Foreskin melanocyte (primary cell): ENCODE measurements at places on chromosomes 4 and X.

DNA sequence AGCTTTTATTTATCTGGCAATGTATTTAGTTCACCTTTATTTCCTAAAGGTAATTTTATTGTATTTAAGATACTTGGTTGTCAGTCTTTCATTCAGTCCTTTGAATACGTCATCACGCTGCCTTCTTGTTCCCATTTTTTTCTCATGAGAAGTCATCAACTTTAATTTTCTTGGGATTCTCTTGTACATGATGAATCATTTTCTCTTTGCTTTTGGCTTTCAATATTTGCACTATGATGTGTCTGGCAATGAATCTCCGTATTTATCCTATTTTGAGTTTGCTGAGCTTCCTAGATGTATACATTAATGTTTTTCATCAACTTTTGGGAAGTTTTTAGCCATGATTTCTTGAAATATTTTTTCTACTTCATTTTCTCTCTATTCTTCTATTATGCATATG, 28.4 kb downstream of the CLDN2 start:
- DNase-seq, result no peak

DNA sequence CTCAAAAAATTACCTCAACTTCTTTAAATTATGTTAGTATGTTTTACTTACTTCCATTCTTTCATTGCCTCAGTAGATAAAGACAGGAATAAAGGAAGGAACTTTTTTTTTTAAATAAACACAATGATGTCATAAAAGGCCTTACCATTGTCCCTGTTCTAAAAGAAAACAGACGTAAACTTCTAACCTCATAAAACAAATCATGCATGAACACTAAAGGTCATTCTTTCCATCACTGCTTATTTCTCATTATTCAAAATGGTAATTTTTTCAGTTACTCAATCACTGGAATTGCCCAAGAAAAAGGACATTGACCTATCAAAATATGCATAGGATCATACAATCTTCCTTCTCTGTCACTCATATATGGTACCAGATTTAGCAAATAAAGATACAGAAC, 32.2 kb upstream of the ARMCX2 start:
- DNase-seq, result no peak

DNA sequence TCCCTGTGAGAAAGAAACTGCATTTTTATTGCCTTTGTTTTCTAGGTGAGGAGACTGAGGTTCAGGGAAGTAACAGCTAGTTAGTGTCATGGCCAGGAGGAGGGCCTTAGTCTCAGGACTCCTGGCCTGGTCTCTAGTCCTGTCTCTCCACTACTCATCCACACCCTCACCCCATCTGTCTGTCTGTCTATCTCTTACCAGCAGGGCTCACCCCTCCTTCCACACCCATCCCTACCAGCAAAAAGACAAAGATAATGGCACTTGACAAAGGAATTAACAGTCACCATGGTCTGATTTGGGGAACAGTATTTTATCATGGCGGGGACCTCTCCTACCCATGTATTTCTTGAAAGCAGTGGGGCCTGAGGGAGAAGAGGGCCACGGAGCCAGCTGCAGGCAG, 125.8 kb downstream of the REPS2 start:
- DNase-seq, result no peak

GRCh38 chr4:85028910-85029309, 62.4 kb upstream of the WDFY3 start:
- no peak for DNase-seq

GRCh38 chrX:97401586-97402136, 518.0 kb downstream of the RPA4 start:
- no peak for DNase-seq

- DNase-seq, result no peak
These were observed 60.9 kb downstream of the LEF1 start for GRCh38 chr4:108107729-108108382.

DNA sequence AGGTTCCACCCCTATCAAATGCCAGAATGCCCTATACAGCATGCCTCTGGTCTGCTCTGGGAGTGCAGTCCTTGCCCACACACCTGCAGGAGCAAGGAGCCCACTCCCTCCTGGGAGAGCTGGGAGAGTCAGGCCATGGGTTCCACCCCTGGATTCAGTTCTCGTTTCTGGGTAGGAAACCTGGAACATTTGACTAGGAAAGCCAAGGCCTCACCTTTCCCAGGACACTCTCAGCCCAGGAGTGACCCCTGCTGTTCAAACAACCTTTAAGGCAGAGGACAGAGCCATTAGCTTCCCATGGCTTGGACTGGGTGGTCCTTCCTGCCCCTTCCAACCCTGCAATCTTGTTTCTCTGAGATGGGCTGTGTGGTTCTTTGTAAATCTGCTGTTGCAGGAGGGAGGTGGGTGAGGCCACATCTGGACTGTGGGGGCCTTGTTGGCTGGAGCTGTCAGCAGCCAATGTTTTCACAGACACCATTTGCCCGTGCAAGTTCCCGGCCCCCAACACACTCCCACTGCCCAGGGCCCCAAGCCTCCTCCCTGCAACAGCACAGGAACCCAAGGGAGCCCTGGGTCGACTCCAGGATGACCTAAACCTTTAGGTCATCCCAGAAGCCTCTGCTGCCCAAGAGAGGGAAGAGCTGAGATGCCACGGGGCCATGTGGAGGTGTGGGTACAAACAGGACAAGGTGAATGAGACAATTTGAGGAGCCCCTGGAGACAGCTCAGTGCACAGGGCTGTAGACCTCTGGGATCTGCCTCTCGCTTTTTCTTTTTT, 104.4 kb downstream of the PJA1 start:
- no peak for DNase-seq

GRCh38 chr4:67899096-67899495, 15.3 kb upstream of the TMPRSS11D start:
- DNase-seq, result no peak

DNA sequence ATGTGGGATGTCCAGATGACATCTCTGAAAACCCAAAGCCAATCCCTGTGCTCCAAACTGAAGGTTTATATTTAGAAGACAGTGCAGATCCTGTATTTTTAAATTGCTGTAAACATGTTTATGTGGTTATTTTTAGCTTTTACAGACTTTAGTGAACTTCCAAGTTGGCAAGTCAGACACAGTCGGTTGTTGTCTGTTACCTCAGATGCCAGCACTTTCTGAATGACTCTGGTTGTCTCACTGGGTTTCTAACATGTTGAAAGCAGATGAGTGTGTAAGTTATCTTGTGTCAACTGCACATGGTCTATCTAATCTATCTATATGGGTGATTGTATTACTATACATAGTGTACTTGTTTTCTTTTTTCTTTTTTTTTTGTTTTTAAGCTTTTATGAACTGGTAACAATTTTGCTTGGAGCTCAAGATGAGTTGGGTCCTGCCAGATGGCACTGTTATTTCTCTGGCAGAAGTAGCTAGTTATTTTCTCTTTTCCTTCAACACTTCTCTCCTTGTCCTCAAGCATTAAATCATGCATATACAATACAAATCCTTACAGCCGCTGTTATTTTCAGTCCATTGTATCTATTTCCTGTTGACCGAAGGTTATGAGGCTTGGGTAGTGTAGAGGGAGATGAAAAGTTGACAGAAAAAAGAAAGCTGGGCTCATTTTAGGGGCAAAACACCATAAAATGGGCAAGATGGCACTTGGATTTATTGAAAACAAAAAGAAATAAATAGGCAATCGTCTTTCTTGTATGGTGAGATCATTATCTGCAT, 66.3 kb downstream of the GAB1 start:
- DNase-seq, result peak; percentile 88

GRCh38 chr4:25694466-25694865, 38.8 kb downstream of the SLC34A2 start:
- DNase-seq, result peak; percentile 18

DNA sequence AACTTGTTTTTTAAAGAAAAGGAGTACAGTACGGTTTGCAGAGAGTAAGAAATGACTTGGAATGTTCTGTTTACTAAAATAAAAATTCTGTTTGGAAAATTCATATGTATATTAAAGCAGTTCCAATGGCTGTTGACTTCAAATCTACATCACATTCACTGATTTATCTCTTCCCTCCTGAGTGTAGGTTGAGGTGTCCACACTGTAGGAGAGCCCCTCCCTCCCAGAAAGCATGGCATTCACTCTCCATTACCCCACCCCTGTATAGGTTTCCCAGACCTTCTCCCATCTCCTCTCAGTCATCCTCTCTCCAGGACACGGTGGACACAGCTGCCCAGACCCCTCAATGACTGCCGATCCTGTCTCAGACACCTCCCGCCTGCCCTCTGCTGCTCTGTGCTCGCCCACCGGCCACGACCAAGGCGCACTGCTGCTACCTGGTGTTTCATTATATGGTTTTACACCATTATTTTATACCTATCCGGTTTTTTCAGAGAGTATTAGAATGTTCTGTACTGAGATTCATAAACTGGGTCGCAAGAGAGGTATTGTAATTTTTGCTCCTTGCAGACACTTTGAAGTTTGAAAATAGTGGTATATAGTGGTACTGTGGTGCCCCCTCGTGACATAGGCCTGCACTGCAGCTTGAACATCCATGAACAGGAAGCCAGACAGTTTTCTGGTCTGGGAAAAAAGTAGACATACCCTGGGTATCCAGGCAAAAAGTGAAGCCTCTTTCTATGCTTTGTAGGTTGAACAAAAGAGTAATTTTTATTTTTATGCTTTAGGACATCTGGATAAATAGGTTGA, 38.8 kb upstream of the BEX4 start:
- DNase-seq, result peak; percentile 35

DNA sequence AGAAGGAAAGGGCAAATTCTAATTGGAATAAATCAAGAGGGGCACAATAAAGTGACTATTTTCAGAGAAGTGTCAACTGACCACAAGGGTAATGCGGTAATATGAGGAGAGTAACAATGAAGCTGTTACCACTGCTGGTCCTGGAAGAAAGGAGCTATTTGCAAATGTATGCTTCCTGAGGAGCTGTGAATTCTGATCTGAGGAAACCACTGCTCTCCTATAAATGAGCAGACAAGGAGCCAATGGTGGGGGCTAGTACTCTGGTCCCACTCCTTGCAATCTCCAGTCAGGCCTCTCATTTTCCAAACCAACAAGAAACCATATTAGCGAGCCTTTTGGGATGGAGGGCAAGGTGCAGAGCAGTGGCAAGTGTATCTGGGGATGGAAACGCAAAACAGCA, 770.2 kb downstream of the FSTL5 start:
- DNase-seq, result no peak

GRCh38 chr4:155017426-155017825, 191.0 kb upstream of the NPY2R start:
- DNase-seq, result no peak

- DNase-seq, result no peak
These were observed 214.4 kb upstream of the KLF3 start for GRCh38 chr4:38449506-38450174.

DNA sequence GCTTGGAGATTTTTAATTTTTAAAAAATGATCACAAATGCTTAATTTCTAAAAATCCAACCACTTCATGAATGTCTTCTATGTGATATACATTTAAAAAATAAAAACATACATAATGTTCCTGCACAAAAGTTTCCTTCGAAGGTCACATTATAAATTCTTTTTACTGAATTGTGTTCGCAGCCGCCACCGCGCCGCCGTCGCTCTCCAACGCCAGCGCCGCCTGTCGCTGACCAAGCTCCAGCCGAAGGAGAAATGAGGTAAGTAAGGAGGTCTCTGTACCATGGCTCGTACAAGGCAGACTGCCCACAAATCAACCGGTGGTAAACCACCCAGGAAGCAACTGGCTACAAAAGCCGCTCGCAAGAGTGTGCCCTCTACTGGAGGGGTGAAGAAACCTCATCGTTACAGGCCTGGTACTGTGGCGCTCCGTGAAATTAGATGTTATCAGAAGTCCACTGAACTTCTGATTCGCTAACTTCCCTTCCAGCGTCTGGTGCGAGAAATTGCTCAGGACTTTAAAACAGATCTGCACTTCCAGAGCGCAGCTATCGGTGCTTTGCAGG, 48.8 kb upstream of the NEUROG2 start:
- no peak for DNase-seq

DNA sequence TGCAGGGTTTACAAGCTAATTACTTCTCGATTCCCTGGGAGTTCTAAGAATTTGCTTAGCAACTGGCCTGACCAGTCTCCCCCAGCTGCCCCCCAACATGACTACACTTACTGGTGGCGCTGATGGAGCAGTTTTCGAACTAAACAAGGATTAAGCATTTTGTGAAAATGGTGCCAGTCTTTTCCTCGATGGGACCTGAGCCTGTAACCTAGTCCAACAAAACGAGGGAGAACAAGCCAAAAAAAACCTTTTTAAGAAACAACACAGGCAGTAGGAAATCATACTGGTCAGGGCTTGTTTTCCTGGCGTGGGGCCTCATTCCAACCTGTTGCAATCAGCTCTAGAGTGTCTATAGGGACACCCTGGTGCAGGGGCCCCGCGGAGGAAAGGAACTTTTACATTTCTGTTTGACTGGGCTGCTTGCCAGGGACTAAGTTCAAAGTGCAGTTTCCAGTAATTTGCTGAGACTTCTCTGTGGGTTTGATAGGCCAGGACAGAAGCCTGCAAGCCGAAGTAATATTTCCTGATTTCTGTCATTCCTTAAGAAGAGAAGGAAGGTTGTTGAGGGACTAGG, 158.7 kb downstream of the SPRY1 start:
- no peak for DNase-seq

DNA sequence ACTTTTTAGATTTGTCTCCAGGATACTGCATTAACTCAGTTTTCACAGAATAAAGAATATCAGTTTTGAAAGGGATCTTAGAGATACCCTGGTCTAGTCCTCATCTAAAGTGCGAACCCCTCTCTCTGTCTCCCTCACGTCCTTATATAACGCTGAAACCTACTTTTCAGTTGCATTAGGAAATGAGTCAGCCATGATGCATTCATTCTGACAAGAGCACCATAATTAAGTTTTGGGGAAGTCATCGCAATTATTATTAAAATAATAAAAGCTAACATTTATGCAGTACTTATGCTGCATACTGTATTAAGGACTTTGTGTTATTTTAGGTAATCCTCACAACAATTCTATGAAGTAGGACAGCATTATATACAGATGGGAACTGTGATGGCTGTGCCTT, 116.1 kb downstream of the REELD1 start:
- no peak for DNase-seq

GRCh38 chr4:156378033-156378665, 424.5 kb upstream of the CTSO start:
- peak; percentile 32 for DNase-seq

DNA sequence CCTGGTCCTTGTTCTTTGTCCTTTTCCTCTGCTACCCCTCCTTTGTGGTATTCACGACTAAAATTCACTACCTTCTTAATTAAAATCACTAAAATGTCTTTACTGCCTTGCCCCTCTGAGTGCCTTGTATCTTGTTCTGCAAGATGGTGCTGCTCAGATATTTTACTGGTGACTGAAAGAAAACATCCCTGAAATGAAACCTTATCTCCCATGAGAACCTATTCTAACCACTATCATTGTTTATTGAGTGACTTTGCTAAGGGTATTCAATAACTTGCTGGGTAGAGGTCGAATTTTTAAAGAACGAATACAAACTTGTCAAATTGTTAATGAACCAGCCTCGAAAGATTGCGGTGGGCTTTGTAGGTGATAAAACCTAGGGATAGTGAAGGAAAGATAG, 52.8 kb downstream of the SPRY1 start:
- DNase-seq, result no peak

- DNase-seq, result no peak
These were observed 5.6 kb downstream of the GAK start for GRCh38 chr4:926538-926937.

DNA sequence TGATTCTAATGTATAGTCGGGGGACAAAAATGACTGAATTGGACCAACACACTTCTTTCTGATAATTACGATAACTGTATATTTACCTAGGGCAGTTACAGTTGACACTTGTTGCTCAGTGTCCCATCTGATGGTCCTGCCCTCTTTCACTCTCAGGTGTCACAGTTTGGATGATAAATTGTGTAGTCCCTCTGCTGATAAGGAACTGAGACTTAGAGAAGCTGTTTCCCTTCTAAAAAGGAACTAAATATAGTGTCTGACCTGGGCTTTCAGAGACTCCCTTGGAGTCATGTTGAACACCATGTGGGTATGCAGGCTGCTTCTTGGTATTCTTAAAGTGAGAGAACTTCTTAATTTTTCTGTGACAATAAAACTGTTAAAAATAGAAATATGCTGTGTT, 23.7 kb upstream of the PNPLA4 start:
- no peak for DNase-seq
